Activated CD8-positive, alpha-beta T cell treated with anti-CD3 and anti-CD28 coated beads for 36 hours (primary cell): ENCODE measurements at places on chromosomes 16 and 17. TPM values are rescaled to one million over a fixed set of nuclear protein-coding genes. Genes with fewer than 3 reads are reported as not detected.

DNA sequence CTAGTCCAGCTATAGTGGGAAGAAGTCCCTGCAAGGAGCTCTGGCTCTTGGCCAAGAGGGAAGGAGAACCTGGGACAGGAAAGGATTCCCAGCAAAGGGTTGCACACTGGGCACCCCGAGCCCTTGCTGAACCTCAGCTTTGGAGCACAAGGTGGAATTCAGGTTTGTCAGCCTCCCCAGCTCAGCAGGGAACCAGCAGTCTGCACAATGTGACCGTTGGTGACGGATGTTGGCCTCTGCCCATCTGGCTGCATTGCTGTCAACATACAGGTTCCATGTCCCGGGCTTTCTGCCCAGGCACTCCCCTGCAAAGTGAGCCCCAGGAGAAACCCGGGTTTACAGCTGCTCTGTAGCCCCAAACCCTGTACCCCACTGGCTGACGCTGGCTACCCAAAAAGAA, 6.7 kb downstream of the RPRML start:
- no peaks in the 10 kb centered on the region for H3K4me1 ChIP-seq
- peaks cover 10% of the 10 kb centered on the region for H3K27me3 ChIP-seq

IGSF6 gene
- not detected for total RNA-seq

GRCh38 chr17:35578929-35579432, 610 bp upstream of the PEX12 start:
- peaks cover 28% of the 10 kb centered on the region for H3K4me1 ChIP-seq
- DNase-seq, result no peak
- H3K36me3 ChIP-seq, result peaks cover 15% of the 10 kb centered on the region
- peak overlapping the region; percentile 100 for H3K27ac ChIP-seq
- no peaks in the 10 kb centered on the region for H3K27me3 ChIP-seq

GRCh38 chr17:33498069-33498468, 205.0 kb upstream of the ASIC2 start:
- H3K36me3 ChIP-seq, result no peaks in the 10 kb centered on the region
- H3K27ac ChIP-seq, result no peak overlapping the region
- no peak for DNase-seq
- H3K27me3 ChIP-seq, result no peaks in the 10 kb centered on the region

DNA sequence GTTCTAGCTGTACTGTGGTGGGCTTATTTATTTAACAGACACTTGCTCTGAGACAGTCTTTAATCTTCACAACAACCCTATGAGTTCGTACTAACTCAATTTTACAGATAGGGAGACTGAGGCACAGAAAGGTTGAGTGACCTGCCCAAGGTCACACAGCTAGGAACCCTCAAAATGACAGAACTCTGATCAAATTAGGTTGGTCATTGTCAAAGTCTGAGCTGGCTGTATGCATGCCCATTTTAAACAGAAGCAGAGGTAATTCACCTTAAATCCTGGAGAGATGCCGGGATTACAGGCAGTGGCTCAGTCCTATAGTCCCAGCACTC, 24.9 kb downstream of the LAT start:
- H3K27me3 ChIP-seq, result no peaks in the 10 kb centered on the region
- no peak for DNase-seq
- H3K36me3 ChIP-seq, result peaks cover 6% of the 10 kb centered on the region
- peak overlapping the region; percentile 99 for H3K27ac ChIP-seq

DNA sequence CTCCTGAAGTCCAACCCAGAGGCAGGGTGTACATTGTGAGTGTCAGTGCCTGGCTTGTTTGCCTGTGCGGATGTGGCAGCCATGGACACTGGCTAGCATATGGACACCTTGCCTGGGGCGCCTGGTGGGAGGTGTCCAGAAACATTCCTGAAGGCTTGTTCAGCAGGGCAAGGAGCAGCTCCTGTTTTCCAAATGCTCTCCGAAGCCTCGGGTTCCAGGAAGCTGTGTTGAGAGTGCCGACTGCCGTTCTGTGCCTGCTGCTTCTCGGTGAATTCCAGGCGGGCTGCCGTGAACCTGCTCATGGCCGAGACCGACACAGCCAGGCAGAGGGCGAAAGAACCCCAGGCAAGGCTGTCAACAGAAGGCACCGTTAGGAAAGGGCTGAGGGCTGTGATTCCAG, 10.9 kb upstream of the DHRS7C start:
- DNase-seq, result no peak
- H3K4me1 ChIP-seq, result no peaks in the 10 kb centered on the region

- H3K36me3 ChIP-seq, result no peaks in the 10 kb centered on the region
- H3K27ac ChIP-seq, result no peak overlapping the region
- DNase-seq, result no peak
- peaks cover 12% of the 10 kb centered on the region for H3K27me3 ChIP-seq
- peaks cover 11% of the 10 kb centered on the region for H3K4me1 ChIP-seq
- H3K4me3 ChIP-seq, result no peak overlapping the region
Measured at GRCh38 chr16:31006589-31006988, 3.8 kb downstream of the STX1B start.

DNA sequence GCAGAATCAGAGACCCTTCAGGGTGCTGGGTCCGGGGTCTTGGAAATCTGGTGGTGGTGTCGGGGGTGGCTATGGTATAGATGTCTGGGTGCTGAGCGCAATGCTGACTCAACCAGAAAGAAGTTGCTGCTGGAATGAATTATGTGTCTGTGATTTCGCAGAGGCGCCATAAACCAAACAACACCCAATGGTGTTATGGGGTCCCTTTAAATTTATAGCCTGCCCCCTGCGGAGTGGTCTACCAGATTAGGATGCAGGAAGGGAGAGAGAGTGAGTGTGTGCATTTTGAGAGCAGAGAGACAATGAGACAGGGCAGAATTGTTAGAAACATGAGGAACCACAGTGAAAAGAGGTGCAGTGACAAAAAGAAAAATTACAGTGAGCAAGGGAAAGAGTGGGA, 100.7 kb upstream of the CDH11 start:
- no peak overlapping the region for H3K27ac ChIP-seq
- no peaks in the 10 kb centered on the region for H3K4me1 ChIP-seq
- DNase-seq, result no peak

HOXB5 gene
- total RNA-seq, result not detected

CMTM3 gene
- total RNA-seq, result 48.0 TPM

GRCh38 chr16:84617041-84617790, 662 bp downstream of the COTL1 start:
- peak; percentile 70 for DNase-seq
- peaks cover 38% of the 10 kb centered on the region for H3K4me1 ChIP-seq
- H3K27me3 ChIP-seq, result no peaks in the 10 kb centered on the region
- H3K4me3 ChIP-seq, result peak overlapping the region; percentile 97

DNA sequence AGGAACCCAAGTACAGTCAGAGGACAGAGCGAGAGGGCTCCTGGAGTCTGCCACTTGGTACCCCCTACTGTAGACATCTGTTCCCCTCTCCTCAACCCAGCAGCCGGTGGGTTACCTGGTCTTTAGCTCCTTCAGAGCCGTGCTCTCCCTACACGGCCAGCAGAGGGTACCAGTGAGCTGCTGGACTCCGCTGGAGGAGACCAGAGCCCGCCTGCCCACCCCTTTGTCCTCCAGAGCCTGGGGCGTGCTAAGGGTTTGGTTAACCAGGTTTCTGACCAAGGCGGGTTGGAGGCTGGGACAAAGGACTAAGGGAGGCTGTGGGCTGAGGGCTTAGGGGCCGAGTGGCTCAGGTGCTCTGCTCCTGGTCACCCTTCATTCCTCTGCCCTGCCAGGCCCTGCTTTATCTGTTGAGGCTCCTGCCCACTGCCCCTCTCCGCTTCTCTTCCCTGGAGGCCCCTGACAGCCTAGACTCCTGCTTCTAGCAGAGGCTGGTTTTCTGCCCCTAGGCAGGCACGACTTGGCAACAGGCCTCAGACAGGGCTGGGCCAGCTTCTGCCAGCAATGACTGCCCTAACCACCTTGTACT, 2.7 kb upstream of the HSD11B2 start:
- peaks cover 40% of the 10 kb centered on the region for H3K27me3 ChIP-seq
- H3K4me1 ChIP-seq, result peaks cover 7% of the 10 kb centered on the region
- H3K36me3 ChIP-seq, result no peaks in the 10 kb centered on the region
- peak; percentile 76 for DNase-seq

- no peak overlapping the region for H3K4me3 ChIP-seq
- H3K36me3 ChIP-seq, result no peaks in the 10 kb centered on the region
- no peak overlapping the region for H3K27ac ChIP-seq
- H3K4me1 ChIP-seq, result no peaks in the 10 kb centered on the region
- H3K27me3 ChIP-seq, result peaks cover 10% of the 10 kb centered on the region
Measured at GRCh38 chr16:86635176-86635876, 57.0 kb downstream of the FOXL1 start.

KCNJ16 gene
- not detected for total RNA-seq

HAS3 gene
- 0.11 TPM for total RNA-seq

GRCh38 chr17:55601874-55602364, 90.7 kb upstream of the SMIM36 start:
- H3K4me1 ChIP-seq, result no peaks in the 10 kb centered on the region
- peak; percentile 14 for DNase-seq
- no peaks in the 10 kb centered on the region for H3K36me3 ChIP-seq
- no peak overlapping the region for H3K27ac ChIP-seq

GRCh38 chr16:23863511-23864422, 28.0 kb downstream of the PRKCB start:
- H3K4me1 ChIP-seq, result peaks cover 80% of the 10 kb centered on the region
- H3K27ac ChIP-seq, result peak overlapping the region; percentile 89

DNA sequence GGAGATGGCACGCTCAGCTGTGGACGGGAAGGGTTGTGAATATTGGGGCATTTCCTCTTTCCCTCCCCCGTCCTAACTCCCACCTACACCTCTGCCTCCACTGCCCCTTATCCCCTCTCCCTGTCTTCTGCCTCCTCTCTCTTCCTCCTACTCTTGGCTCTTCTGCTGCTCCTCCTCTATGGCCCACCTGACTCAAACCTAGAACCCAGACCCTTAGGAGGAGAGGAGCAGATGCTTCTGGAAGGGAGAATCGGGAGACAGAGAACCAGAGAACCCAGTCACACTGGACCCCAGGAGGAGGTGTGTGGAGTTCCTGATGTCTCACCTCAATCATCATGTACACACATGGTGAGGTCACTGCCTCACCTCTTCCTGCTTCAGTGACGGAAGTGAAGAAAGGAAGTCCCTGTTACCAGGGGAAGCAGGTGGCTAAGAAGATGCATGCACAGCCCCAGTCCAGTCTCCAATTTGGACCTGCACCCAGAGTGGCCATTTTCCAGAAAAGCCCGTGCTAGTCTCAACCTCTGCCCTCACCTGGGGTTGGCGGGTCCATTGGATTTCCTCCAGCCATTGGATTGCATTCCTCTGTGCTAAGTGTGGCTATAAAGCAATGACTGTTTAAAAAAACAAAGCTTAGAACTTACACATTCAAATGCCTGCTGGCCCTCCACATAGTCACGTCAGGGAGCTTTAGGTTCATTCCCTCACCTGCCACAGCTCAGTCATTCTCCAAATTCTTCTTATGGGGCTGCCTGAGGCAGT, 4.0 kb downstream of the RNF222 start:
- no peaks in the 10 kb centered on the region for H3K36me3 ChIP-seq
- H3K4me3 ChIP-seq, result no peak overlapping the region
- H3K27me3 ChIP-seq, result peaks cover 2% of the 10 kb centered on the region
- H3K27ac ChIP-seq, result peak overlapping the region; percentile 91
- peaks cover 9% of the 10 kb centered on the region for H3K4me1 ChIP-seq

DNA sequence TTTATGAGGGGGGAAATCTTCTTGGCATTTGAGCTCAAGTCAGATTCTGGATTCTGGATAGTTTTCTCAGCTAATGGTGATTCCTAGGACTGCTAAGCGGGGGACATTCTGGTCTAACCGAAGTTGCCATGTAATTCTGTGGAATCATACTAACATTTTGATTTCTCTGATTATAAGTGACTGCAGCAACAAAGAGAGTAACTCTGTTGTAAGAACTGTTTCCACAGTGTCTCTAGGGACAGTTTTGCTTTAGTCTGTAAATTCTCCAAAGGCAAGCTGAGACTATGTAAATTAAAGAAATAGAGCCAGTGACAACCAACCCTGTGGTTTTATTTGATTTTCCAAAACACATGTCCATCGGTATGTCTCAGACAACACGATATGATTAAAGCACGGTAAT, 286.2 kb downstream of the IRX3 start:
- no peak for DNase-seq
- H3K36me3 ChIP-seq, result no peaks in the 10 kb centered on the region
- H3K4me3 ChIP-seq, result no peak overlapping the region
- H3K27me3 ChIP-seq, result no peaks in the 10 kb centered on the region
- H3K27ac ChIP-seq, result no peak overlapping the region

GRCh38 chr17:37410357-37410756, 3.7 kb downstream of the TADA2A start:
- H3K36me3 ChIP-seq, result peaks cover 60% of the 10 kb centered on the region
- peak overlapping the region; percentile 61 for H3K27ac ChIP-seq
- peaks cover 29% of the 10 kb centered on the region for H3K4me1 ChIP-seq

GRCh38 chr17:67837965-67838364, 12.7 kb downstream of the BPTF start:
- no peaks in the 10 kb centered on the region for H3K27me3 ChIP-seq
- no peak overlapping the region for H3K4me3 ChIP-seq
- no peak overlapping the region for H3K27ac ChIP-seq
- H3K36me3 ChIP-seq, result peaks cover 15% of the 10 kb centered on the region

SNTB2 gene
- 13.0 TPM for total RNA-seq

- H3K4me3 ChIP-seq, result no peak overlapping the region
- no peaks in the 10 kb centered on the region for H3K4me1 ChIP-seq
- peaks cover 7% of the 10 kb centered on the region for H3K27me3 ChIP-seq
- H3K36me3 ChIP-seq, result no peaks in the 10 kb centered on the region
- no peak overlapping the region for H3K27ac ChIP-seq
Measured at GRCh38 chr16:74749291-74750055, 25.1 kb downstream of the FA2H start.

GRCh38 chr17:20256144-20256543, 211.2 kb downstream of the LGALS9B start:
- peaks cover 11% of the 10 kb centered on the region for H3K36me3 ChIP-seq
- H3K27ac ChIP-seq, result no peak overlapping the region
- peaks cover 23% of the 10 kb centered on the region for H3K4me1 ChIP-seq
- no peak for DNase-seq

GRCh38 chr17:50272711-50273653, 1.3 kb upstream of the TMEM92 start:
- no peaks in the 10 kb centered on the region for H3K36me3 ChIP-seq
- H3K4me1 ChIP-seq, result peaks cover 9% of the 10 kb centered on the region
- H3K27ac ChIP-seq, result no peak overlapping the region
- H3K27me3 ChIP-seq, result peaks cover 25% of the 10 kb centered on the region

- no peaks in the 10 kb centered on the region for H3K4me1 ChIP-seq
- H3K36me3 ChIP-seq, result peaks cover 2% of the 10 kb centered on the region
- H3K4me3 ChIP-seq, result no peak overlapping the region
- no peak for DNase-seq
Measured at GRCh38 chr17:77735566-77736198, 222.8 kb upstream of the TNRC6C start.

GRCh38 chr16:78715673-78716072, 616.2 kb downstream of the WWOX start:
- no peak for DNase-seq
- no peaks in the 10 kb centered on the region for H3K27me3 ChIP-seq
- no peak overlapping the region for H3K27ac ChIP-seq
- no peak overlapping the region for H3K4me3 ChIP-seq

HES7 gene
- 4.0 TPM for total RNA-seq

PDPK1 gene
- total RNA-seq, result 32.4 TPM

GRCh38 chr16:3050487-3050886, 4.1 kb downstream of the MMP25 start:
- peaks cover 31% of the 10 kb centered on the region for H3K4me1 ChIP-seq
- no peak overlapping the region for H3K27ac ChIP-seq
